ENCODE measurements at places on chromosomes 12 and 14.
A peak's percentile ranks its signal among the peaks of the same experiment; 100 is the strongest.

- no peak for DNase-seq
These were observed 336.4 kb upstream of the FBXO33 start for GRCh38 chr14:39768589-39768988.

- DNase-seq = no peak
These were observed 164.9 kb downstream of the NAV3 start for GRCh38 chr12:77995436-77996167.

DNA sequence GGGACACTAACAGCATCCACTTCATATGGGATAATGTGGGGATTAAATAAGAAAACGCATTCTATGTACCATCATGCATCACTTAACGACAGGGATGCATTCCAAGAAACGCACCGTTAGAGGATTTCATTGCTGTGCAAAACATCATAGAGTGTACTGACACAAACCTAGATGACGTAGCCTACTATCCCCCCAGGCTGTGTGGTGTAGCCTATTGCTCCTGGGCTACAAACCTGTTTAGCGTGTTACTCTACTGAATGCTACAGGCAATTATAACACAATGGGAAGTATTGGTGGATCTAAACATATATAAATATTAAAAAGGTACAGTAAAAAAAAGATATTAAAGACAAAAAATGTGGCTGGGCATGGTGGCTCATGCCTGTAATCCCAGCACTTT is 230.6 kb downstream of the KSR2 start:
- DNase-seq = no peak

DNA sequence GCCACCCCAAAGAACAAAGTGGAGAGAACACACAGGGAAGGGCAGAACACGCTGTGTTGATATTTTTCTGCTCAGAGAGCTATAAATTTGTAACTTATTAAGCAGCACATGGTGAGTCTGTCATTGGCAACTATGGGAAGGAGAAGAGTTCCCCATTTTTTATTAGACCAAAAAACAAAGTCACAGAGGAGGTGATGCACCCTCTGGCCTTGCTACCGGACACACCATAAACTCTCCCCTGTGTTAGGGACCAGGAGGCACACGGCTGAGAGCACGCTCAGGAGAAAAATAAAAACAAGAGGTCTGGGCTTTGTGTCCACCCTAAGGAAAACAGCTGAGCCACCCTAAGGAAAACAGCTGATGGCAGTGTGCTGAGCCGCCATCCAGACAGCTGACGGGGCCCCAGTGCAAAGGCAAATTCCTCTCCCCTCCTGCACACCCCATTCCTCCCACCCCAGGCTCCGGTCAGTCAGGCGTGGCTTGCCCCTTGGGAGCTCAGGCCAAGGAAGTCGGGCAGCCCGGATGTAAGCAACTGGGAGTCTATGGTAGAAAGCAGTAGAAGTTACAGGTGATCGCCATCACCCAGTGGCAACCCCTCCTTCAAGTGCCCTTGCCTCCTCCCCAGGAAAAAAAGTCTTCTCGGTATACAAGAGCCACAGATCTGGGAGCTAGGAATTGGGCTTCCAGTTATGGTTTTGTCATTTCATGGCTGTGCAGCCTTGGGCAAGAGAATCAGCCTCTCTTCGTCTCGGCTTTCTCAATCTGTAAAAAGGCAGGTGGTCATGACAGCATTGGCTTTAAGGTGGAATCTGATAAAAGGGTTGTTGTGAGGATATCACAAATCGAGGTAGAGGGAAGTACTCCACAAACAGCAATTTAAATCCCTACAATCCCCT is 2.4 kb downstream of the PXN start:
- DNase-seq = no peak

DNA sequence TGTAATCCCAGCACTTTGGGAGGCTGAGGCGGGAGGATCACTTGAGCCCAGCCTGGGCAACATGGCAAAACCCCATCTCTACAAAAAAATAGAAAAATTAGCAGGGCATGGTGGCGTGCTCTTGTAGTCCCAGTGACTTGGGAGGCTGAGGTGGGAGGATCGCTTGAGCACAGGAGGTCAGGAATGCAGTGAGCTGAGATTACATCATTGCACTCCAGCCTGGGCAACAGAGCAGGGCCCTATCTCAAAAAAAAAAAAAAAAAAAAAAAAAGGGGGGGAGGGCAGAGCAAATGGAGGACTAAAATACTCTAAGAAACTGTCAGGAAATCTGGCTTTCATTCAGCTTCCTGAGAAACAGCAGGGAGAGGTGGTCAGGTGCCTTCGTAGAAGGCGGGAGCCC is 31.7 kb upstream of the TSPAN9 start:
- DNase-seq = no peak

GRCh38 chr12:67774983-67775587 is 126.5 kb downstream of the DYRK2 start:
- no peak for DNase-seq

- no peak for DNase-seq
These were observed 38.7 kb downstream of the ARID2 start for GRCh38 chr12:45768194-45768593.

DNA sequence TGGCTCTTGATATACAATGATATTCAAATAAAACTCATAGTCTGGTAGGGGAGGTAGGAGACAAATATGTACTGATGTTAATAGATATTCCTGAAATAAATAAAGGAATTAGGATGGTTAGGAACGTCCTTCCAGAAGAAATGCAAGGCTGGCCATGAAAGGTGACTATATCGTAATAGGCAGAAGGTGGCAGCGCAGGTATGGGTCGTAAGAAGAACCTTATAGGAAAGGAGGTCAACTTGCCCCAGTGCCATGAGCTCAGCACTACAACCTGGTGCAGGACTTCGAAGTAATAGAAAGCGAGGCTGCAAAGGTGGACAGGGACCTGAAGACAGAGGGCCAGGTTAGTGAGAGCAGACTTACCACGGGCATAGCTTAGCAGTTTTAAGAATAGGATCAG is 55.3 kb upstream of the FGD4 start:
- DNase-seq = no peak

DNA sequence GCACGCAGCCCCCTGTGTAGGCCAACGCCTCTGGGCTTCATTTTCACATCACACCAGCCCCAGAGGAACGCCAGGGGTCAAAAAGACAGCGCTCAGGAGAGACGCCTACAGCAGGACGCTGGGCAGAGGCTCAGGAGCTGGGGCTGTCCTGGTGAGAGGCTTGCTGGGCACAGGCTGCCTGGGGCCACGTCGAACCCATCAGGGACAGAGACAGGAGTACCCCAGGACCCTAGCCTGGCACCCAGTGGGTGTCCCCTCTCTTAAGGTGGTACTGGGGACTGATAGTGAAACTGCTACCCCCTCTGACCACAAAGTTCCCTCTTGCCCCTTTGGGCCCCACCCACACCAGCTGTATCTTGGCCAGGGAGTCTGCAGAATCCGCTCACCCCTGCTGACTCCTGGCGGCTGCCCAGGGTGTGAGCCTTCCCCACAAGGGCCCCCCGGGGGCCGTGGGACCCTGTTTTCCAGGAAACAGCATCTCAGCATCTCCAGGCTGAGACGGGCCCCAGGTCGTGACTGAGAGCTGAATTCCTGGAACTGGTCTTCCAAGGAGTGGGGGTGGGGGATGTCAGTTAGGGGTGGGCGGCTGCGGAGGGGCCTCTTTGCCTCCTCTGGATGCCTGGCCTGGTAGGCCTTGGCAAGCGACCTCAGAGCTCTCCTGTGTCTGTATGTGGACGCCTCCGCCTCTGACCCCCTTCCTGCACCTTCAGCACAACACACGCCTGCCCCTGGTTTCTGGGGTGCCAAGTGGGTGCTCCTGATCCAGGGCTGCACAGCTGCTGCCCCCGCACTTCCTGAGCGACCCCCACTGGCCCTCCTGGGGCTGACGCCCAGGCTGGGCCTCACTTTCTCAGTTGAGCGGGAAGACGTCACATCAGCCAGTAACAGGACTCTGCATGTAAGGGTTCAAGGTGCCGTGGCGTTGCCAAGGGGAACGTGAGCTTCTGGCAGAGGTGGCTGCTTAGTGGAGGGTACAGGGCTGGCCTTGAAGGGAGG is 321.9 kb upstream of the RTL1 start:
- DNase-seq = no peak

GRCh38 chr12:1933342-1934051 is 15.0 kb upstream of the CACNA2D4 start:
- no peak for DNase-seq

GRCh38 chr14:93458234-93458633 is 27.5 kb downstream of the UNC79 start:
- DNase-seq = no peak

- no peak for DNase-seq
These were observed 99.8 kb upstream of the TMTC1 start for GRCh38 chr12:29883525-29883924.

DNA sequence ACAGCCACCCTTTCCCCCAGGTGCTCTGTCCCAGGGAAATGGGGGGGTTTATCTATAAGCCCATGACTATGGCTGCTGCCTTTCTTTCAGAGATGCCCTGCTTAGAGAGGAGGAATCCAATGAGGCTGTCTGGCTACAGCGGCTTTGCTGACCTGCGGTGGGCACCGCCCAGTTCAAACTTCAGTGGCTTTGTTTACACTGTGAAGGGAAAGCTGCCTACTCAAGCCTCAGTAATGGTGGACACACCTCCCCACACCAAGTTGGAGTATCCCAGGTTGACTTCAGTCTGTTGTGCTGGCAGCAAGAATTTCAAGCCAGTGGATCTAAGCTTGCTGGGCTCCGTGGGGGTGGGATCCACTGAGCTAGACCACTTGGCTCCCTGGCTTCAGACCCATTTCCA is 869.2 kb downstream of the SLC6A15 start:
- no peak for DNase-seq

DNA sequence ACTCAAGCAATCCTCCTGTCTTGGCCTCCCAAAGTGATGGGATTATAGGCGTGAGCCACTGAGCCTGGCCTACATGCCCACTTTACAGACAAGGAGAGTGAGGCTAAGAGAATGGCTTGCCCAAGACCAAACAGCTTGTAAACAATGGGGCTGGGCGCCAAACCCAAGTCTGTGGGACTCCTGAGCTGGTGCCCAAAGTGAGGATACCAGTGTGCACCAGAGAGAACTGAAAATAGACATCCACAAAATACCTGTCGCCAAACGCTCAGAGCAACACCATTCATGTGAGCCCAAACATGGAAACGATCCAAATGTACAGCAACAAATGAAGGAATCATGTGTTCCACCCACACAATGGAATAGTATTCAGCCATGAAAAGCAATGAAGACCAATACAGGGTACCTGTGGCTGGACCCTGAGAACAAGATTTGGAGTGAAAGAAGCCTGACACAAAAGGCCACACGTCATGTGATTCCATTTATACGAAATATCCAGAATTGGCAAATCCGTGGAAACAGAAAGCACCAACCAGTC is 38.2 kb downstream of the CCNK start:
- DNase-seq = no peak

- no peak for DNase-seq
These were observed 37.4 kb downstream of the SPTLC2 start for GRCh38 chr14:77579065-77579464.

- DNase-seq = no peak
These were observed 257.7 kb downstream of the ADGRD1 start for GRCh38 chr12:131211340-131211938.

DNA sequence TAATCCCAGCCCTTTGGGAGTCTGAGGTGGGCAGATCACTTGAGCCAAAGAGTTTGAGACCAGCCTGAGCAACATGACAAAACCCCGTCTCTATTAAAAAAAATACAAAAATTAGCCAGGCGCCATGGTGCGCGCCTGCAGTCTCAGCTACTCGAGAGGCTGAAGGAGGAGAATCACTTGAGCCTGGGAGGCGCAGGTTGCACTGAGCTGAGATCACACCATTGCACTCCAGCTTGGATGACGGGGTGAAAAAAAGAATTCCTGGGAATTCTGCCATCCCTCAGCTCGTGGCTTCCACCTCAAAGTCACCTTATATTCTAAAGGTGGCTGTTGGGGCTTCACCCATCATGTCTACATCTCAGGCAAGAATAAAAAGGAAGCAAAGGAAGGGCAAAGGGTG is 12.9 kb downstream of the BCL2L14 start:
- no peak for DNase-seq

- peak; percentile 86 for DNase-seq
These were observed 257.8 kb upstream of the BTG1 start for GRCh38 chr12:92403210-92404175.

- DNase-seq = peak; percentile 22
These were observed 25.9 kb upstream of the LGALS3 start for GRCh38 chr14:55103005-55103640.
